ENCODE measurements at places on chromosomes 4 and X. TPM values are rescaled to one million over a fixed set of nuclear protein-coding genes. Genes with fewer than 3 reads are reported as not detected.

DNA sequence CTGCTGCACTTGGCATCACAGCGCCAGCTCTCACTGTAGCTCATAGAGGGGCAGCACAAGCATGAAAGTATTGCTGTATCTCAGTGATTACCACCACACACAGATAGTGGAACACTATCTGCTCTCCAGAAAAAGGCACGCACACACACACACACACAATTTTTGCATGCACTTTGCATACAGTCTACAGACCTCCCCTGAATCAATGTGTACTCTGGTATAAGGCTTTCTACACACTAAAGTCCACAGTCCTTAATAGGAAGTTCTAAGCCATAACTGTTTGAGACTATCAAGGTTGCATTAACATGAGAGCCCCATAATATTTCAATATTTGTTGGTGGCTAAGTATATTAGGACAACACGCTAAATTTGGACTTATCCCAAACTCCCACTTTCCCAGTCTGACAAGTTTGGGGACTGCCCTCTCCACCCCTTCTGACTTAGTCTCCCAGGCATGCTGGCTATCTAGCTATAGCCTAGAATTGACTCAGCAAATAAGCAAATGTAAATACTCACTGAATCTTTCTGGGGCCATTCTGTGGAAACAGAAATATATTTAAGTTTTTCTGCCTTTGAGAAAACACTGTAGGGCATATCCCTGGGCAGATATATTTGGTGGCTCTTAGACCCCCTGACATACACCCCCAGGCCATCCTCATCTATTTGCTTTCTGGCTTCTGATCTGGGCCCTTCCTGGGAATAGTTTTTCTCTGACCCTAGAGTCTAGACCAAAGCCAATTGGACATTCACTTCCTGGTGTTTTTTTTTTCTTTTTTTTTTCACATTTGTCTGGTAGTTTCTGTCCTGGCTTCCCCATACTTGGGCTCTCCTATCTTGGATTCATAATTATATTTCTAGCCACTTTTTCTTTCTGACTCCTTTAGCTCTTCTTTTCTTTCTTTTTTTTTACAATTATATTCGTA, 36.4 kb upstream of the CT47C1 start:
- DNase-seq = no peak

- DNase-seq = no peak
These were observed 27.8 kb upstream of the TSPAN5 start for GRCh38 chr4:98686043-98686707.

GRCh38 chrX:118824173-118824730, 628 bp downstream of the ZCCHC12 start:
- DNase-seq = no peak

- DNase-seq = no peak
These were observed 155.7 kb downstream of the PAPSS1 start for GRCh38 chr4:107564326-107564725.

- DNase-seq = no peak
These were observed 119.6 kb downstream of the KLHL13 start for GRCh38 chrX:117996918-117997480.

DNA sequence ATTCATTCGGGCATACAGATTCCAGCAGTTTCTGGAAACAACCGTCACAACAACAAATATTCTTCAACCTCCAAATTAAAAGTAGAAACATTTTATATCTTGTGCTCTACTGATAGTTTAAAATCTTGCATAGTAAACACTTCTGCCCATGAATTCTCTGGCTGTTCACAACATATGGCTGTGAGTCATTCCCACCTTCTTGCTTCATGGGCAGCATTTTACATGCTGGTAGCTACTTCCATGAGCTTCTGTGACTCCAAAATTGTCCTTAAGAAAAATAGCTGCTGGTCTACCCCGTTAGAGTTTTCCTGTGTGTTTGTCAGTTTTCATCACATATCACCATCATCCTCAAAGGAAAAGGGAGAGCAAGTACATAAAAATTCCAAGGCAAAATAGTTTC, 22.7 kb downstream of the PNPLA4 start:
- DNase-seq = no peak

- no peak for DNase-seq
These were observed 41.4 kb downstream of the ABHD18 start for GRCh38 chr4:128006592-128006991.

Gene DIPK2B
- not detected for total RNA-seq

Measured in chondrocyte (in vitro differentiated cells).